Mesothelial cell of epicardium (in vitro differentiated cells): ENCODE measurements at places on chromosomes 1 and 21. TPM values are rescaled to one million over a fixed set of nuclear protein-coding genes. Genes with fewer than 3 reads are reported as not detected.

NBPF8 gene
- total RNA-seq: 22.9 to 25.2 TPM (median 24.4 TPM) in 3 replicates

GPR3 gene
- 1.7 to 2.3 TPM (median 1.7 TPM) in 3 replicates for total RNA-seq

GRCh38 chr1:94863297-94863911, 43.2 kb downstream of the SLC44A3 start:
- no peaks in the 10 kb centered on the region for H3K27me3 ChIP-seq
- no peak for DNase-seq
- peaks cover 78% of the 10 kb centered on the region for H3K4me1 ChIP-seq
- no peaks in the 10 kb centered on the region for H3K36me3 ChIP-seq
- H3K27ac ChIP-seq: peak overlapping the region; percentile 93

DNA sequence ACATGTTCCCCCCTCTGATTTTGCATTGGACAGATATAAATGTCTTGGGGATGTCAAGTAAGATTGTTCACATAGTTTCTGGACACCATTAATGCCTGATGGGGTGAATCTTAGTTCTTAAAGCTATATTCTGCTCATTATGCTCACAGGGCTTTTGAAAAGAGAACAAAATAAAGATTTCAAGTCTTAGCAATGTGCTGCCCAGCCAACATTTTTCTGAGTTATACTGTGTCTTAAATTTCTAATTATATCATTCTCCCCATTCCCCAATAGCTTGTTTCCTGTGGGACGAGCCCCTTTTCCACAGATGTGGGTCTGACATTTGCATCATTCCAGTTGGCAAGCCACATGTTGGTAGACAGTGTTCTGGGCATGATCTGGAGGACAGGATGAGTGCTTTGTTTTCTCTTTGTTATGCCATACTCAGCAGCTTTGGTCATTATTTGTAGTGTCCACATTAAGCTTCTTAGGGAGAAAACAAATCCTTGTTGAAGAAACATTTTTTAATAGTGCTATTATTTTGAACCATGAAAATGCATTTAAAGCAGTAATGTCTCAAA, 32.8 kb downstream of the MTARC1 start:
- peaks cover 28% of the 10 kb centered on the region for H3K4me1 ChIP-seq
- no peaks in the 10 kb centered on the region for H3K27me3 ChIP-seq
- H3K4me3 ChIP-seq: no peak overlapping the region
- H3K27ac ChIP-seq: peak overlapping the region; percentile 14
- peaks cover 1% of the 10 kb centered on the region for H3K36me3 ChIP-seq

LRRIQ3 gene
- total RNA-seq: 0.29 to 0.51 TPM (median 0.47 TPM) in 3 replicates

DNA sequence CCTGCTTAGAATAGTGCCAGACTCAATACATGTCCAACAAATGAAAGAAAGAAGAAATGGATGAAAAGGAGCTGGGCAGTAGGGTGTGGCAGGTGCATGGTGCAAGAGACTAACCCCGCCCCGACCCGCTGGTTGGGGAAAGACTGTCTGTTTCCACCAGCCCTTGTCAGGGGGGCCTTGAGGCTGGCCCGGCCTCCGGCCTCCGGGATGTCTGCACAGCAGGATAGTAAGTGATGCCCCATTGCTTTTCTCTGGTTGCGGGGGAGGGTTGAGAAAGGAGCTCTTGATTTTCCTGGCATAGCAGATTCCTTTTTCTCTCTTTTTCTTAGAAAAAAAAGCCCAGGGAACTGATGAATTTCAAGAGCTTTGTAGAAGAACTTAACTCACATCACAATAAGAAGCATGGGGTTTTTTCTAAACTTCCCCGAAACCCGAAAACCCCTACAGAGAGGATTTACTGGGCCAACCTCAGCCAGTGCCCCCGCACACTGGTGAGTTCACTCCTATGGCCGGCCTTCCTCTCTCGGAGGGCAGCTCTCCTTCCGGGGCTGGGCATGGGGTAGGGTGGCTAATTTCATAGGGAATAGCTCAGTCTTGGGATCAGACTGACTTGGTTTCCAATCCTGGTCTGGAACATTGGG, 12.5 kb upstream of the TTC22 start:
- H3K36me3 ChIP-seq: no peaks in the 10 kb centered on the region
- H3K27ac ChIP-seq: no peak overlapping the region
- H3K4me1 ChIP-seq: peaks cover 8% of the 10 kb centered on the region
- no peak for DNase-seq
- H3K27me3 ChIP-seq: peaks cover 4% of the 10 kb centered on the region

KAZN gene
- total RNA-seq: 36.3 to 38.8 TPM (median 38.4 TPM) in 3 replicates

- no peak for DNase-seq
- H3K4me3 ChIP-seq: no peak overlapping the region
- peaks cover 34% of the 10 kb centered on the region for H3K4me1 ChIP-seq
- H3K27ac ChIP-seq: peak overlapping the region; percentile 17
- H3K27me3 ChIP-seq: no peaks in the 10 kb centered on the region
- peaks cover 3% of the 10 kb centered on the region for H3K36me3 ChIP-seq
These were observed 53.9 kb upstream of the GNG4 start for GRCh38 chr1:235703506-235703905.

DNA sequence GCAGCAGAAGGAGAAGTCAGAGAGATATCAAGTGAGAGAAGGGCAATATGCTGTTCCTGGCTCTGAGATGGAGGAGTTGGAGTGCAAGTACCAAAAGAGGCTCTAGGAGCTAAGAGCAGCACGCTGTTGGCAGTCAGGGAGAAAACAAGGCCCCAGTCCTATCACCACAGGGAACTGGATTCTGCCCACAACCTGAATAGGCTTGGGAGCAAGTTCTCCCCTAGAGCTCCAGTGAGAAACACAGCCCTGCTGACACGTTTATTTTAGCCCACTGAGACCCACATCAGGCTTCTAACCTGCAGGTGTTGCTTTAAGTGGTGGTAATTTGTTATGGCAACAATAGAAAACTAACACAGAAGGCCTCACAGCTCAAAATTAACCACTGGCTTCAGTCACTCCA, 31.8 kb upstream of the ZNF644 start:
- H3K4me1 ChIP-seq: no peaks in the 10 kb centered on the region
- no peak overlapping the region for H3K27ac ChIP-seq
- DNase-seq: no peak
- H3K27me3 ChIP-seq: no peaks in the 10 kb centered on the region

EPHX1 gene
- 34.7 to 37.2 TPM (median 35.9 TPM) in 3 replicates for total RNA-seq

GRCh38 chr1:2875707-2876561, 74.4 kb upstream of the TTC34 start:
- H3K4me3 ChIP-seq: no peak overlapping the region
- H3K27me3 ChIP-seq: no peaks in the 10 kb centered on the region
- no peak for DNase-seq
- H3K36me3 ChIP-seq: peaks cover 3% of the 10 kb centered on the region
- H3K27ac ChIP-seq: no peak overlapping the region

CLDN14 gene
- total RNA-seq: not detected in 3 replicates

GRCh38 chr1:103560427-103560826, 11.0 kb upstream of the AMY2B start:
- no peak for DNase-seq
- H3K4me3 ChIP-seq: no peak overlapping the region
- H3K27me3 ChIP-seq: no peaks in the 10 kb centered on the region
- no peaks in the 10 kb centered on the region for H3K4me1 ChIP-seq
- H3K27ac ChIP-seq: no peak overlapping the region
- peaks cover 10% of the 10 kb centered on the region for H3K36me3 ChIP-seq

- no peaks in the 10 kb centered on the region for H3K27me3 ChIP-seq
- peaks cover 15% of the 10 kb centered on the region for H3K4me1 ChIP-seq
- no peak for DNase-seq
- no peak overlapping the region for H3K4me3 ChIP-seq
- H3K27ac ChIP-seq: no peak overlapping the region
These were observed 4.7 kb downstream of the TIE1 start for GRCh38 chr1:43305461-43305860.

DNA sequence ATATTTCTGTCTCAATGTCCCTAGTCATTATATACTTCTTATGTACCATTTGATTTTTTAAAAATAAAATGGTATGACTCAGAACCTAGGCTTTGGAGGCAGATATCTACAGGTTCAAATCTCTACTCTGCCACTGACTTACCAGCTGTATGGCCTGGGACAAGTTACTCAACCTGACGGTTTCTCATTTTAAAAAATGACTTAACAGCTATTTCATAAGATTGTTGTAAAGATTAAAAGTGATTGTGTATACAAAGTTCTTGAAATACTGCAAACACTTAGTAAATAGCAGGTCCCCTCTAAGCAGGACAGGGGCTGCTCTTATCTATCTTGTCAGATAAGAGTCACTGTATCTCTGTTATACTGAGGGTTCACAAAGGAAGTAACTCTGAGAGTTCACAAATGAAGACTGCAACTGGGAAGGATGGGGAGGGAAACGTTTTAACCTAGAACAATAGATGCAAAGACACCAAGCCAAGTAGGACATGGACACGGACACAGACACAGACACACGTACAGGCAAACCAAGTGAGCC, 2.6 kb downstream of the BCAR3 start:
- peaks cover 32% of the 10 kb centered on the region for H3K27me3 ChIP-seq
- H3K4me3 ChIP-seq: peak overlapping the region; percentile 4
- no peak for DNase-seq
- peaks cover 52% of the 10 kb centered on the region for H3K4me1 ChIP-seq
- H3K27ac ChIP-seq: peak overlapping the region; percentile 32

TAS1R1 gene
- not detected in 3 replicates for total RNA-seq

DNA sequence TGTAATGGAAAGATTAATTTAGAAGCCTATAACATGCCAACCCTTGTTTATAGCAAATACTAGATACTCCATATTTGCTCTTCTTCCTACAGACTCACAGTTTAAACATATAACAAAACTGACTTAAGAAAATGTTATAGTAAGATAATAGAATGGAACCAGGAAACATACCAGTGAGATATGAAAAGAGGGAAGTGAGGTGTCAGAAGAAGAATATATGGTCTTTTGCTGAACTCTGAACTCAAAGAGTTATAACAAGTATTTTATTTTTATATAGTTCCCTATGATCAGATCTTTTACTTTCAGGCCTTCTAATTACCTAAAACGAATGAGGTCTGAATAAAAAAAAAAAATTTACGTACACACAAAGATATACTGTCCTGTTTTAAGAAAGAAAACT, 20.9 kb downstream of the TMED5 start:
- peak overlapping the region; percentile 37 for H3K27ac ChIP-seq
- no peaks in the 10 kb centered on the region for H3K27me3 ChIP-seq
- no peak for DNase-seq
- no peaks in the 10 kb centered on the region for H3K4me1 ChIP-seq
- H3K4me3 ChIP-seq: no peak overlapping the region

- H3K36me3 ChIP-seq: no peaks in the 10 kb centered on the region
- DNase-seq: no peak
- no peak overlapping the region for H3K4me3 ChIP-seq
- peaks cover 5% of the 10 kb centered on the region for H3K4me1 ChIP-seq
These were observed 262.0 kb upstream of the CXADR start for GRCh38 chr21:17250778-17251241.

ST6GALNAC3 gene
- 62.3 to 64.8 TPM (median 64.6 TPM) in 3 replicates for total RNA-seq

DNA sequence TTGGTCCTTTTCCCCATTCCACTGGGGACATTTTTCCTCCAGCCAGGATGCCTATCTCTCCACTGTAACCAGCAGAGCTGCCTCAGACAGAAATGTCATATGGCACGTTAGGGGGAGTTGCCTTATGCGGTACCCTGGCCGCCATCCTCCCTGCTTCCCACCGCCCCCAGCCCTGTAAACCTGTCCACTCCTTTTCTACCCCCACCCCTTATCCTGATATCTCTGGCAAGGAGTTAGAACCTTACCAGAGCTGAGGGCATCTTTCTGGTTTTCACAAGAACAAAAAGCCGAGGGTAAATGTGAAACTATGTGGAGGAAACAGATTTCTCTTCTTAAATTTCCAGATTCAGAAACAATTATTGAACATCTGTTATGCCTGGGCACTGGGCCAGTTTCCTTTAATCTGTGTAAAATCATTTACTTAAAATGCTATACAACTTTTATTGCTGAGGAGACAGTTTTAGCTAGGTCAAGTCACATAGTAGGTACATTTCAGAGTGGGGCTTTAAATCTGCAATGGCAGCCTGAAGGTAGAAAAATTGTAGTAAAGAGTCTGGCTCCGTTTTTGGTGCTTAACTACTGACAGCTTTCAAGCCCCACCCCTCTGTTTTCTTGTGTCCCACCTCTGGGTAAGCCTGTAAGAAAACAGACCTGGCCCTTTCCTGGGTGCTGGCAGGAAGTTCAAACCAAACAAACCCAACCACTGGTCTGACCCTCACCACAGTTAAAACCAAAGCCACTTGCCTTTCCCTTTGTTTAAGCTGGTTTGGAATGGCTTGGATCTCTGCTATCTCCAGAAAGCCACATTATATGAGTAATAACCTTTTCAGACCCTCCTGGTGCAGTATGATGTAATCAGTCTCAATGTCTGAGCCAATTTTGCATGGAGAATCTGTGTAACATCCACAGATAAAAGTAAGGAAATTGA, 319.0 kb downstream of the HHAT start:
- H3K27ac ChIP-seq: peak overlapping the region; percentile 39
- no peak for DNase-seq
- H3K36me3 ChIP-seq: no peaks in the 10 kb centered on the region
- H3K4me1 ChIP-seq: peaks cover 21% of the 10 kb centered on the region
- no peak overlapping the region for H3K4me3 ChIP-seq

- no peaks in the 10 kb centered on the region for H3K4me1 ChIP-seq
- H3K4me3 ChIP-seq: no peak overlapping the region
- H3K27me3 ChIP-seq: no peaks in the 10 kb centered on the region
- H3K36me3 ChIP-seq: no peaks in the 10 kb centered on the region
- no peak overlapping the region for H3K27ac ChIP-seq
- no peak for DNase-seq
These were observed 5.7 kb downstream of the AGMAT start for GRCh38 chr1:15578921-15579682.

- peaks cover 50% of the 10 kb centered on the region for H3K4me1 ChIP-seq
- peak overlapping the region; percentile 55 for H3K27ac ChIP-seq
- H3K4me3 ChIP-seq: peak overlapping the region; percentile 26
- no peak for DNase-seq
- H3K27me3 ChIP-seq: peaks cover 1% of the 10 kb centered on the region
- peaks cover 1% of the 10 kb centered on the region for H3K36me3 ChIP-seq
These were observed 2.5 kb downstream of the LBR start for GRCh38 chr1:225425201-225425786.

PIGR gene
- total RNA-seq: not detected in 3 replicates

TRIM67 gene
- 0.04 to 0.09 TPM (median 0.07 TPM) in 3 replicates for total RNA-seq

GRCh38 chr1:183023146-183023600, at the start of gene LAMC1:
TSS of gene LAMC1 (plus strand) at chr1:183023420. CDS start at chr1:183023717, 297 bp downstream.
- no peaks in the 10 kb centered on the region for H3K27me3 ChIP-seq
- peak within 1 kb of the TSS; percentile 87 for H3K4me3 ChIP-seq
- peak within 1 kb of the TSS; percentile 97 for H3K27ac ChIP-seq

RPS8 gene
- 2,191 to 2,296 TPM (median 2,278 TPM) in 3 replicates for total RNA-seq

DNA sequence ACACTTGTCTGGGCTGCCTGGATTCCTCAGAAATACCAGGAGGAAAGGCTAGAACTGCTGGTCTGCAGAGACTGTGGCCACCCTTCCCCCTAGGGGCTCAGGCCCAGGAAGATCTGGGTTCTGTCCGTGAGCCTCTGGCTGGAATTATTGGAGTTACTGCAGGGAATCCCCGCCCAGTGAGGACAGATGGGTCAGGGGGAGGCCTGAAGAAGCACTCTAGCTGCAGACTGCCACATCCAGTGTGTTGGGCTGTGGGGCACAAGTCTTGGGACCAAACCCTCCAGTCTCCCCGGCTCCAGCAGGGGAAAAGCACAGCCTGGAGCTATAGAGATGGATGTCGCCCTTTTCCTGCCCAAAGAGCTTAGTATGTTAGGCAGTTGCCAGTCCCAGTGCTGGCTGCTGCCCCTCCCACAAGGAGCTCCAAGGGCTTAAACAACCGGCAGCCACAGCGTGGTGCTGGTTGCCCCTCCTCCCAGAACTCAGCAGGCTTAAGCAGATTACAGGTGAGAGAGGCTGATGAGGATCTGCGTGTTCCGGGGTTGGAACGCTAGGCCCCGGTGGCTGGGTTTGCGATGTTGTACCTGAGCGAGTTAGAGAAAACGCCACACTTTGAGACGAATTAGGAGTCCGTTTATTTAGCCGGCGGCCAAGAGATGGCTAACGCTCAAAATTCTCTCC, 255.5 kb upstream of the LRRC7 start:
- H3K27me3 ChIP-seq: peaks cover 2% of the 10 kb centered on the region
- H3K4me1 ChIP-seq: peaks cover 1% of the 10 kb centered on the region
- H3K4me3 ChIP-seq: peak overlapping the region; percentile 39
